ELF-1 (cell line): ENCODE measurements at places on chromosomes 6 and 20.

GRCh38 chr6:161829291-161829729 is 555.4 kb upstream of the AGPAT4 start:
- peak; percentile 43 for DNase-seq

- DNase-seq, result no peak
These were observed 29.3 kb downstream of the SRC start for GRCh38 chr20:37375227-37375626.

DNA sequence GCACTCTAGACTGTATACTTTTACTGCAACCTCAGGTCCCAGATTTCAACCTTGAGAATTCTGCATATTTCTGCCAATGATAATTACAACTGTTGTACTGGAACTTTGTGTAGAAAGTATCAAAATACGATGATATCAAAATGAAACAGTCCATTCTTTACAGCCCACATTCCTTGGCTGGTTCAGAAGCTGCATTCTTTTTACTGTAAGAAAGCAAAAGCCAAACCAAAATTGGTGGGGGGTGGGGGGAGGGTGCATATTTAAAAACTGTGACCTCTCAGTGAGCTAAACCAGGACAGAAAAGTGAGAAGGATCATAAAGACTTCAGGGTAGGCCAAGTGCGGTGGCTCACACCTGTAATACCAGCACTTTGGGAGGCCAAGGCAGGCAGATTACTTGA is 41.8 kb upstream of the UBR2 start:
- no peak for DNase-seq

- DNase-seq, result no peak
These were observed 13.9 kb downstream of the TRAM2 start for GRCh38 chr6:52562911-52563310.

- DNase-seq, result no peak
These were observed 14.0 kb downstream of the MRPS18A start for GRCh38 chr6:43673444-43674084.

- DNase-seq, result peak; percentile 68
These were observed 2.1 kb upstream of the HIVEP2 start for GRCh38 chr6:142946924-142947713.

DNA sequence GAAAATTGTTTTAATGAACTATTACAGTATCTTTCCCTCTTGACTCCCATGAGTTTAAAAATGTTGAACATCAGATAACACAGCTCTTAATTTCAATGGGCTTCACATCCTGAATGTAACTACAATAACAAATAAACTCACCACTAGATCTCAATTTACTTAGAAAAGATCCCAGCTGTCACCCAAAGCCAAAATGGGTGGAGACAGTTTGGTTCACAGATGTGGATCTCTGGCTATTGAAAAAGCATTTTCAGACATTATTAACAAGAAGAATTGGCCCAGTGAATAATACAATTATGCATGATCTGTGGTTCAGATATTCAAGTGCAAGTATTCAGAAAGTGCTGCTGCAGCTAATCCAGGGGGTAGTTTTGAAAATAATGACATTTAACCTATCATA is 184.7 kb upstream of the RALGAPA2 start:
- no peak for DNase-seq
